ENCODE measurements at places on chromosomes 16 and 17.

DNA sequence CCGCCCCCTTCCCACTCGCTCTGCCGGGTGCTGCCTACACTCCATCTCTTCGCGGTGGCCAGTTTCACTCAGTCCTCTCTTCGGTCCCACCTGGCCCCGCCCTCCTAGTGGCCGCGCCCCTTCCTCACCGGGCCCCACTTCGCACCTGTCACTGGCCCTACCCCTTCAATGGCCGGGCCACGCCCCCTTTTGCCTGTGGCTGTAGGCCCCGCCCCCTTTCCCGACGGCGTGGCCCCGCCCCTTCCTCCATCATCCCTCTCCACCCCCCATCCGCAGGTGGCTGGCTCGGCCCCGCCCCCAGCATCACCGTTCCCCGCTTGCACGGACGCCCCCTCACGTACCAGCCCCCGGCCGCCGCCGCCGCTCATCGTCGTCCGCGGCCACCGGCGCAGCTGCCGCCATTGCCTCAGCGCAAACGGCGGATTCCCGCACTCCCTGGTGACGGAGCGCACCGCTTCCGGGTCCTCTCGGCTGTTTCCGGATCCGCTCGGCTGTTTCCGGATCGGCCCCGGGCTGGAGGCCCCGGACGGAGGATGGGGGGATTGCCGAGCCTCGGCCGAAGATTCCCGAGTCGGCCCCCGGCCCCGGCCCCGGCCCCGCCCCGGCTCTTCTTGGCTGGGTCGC lies at the start of gene RABEP2:
TSS of gene RABEP2 (minus strand) at position 477 of the 624 bp plus-strand sequence. CDS start at position 402, 75 bp downstream.
- DNase-seq, result peak; percentile 97

DNA sequence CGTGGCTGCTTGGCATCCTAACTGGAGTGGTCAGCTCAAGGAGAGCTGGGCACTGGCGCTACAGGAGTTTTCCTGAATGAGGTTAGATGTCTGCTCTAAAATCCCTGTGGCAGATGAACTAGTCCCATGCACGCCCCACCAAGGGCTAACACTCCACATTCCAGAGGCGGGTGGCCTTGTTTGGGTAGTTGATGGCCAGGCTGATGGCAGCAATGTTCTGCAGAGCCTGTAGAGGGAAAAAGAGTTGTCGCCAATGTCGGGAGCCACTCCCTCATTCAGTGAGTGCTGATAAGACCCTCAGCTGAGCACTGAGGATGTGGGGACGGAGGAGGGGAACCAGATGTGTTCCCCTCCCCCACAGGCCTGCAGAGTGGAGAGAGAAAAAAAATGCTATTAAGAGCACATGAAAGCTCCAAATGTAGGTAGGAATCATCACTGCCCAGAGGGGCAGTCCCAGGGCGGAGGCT lies 42.5 kb upstream of the ATP2A3 start:
- DNase-seq, result no peak

DNA sequence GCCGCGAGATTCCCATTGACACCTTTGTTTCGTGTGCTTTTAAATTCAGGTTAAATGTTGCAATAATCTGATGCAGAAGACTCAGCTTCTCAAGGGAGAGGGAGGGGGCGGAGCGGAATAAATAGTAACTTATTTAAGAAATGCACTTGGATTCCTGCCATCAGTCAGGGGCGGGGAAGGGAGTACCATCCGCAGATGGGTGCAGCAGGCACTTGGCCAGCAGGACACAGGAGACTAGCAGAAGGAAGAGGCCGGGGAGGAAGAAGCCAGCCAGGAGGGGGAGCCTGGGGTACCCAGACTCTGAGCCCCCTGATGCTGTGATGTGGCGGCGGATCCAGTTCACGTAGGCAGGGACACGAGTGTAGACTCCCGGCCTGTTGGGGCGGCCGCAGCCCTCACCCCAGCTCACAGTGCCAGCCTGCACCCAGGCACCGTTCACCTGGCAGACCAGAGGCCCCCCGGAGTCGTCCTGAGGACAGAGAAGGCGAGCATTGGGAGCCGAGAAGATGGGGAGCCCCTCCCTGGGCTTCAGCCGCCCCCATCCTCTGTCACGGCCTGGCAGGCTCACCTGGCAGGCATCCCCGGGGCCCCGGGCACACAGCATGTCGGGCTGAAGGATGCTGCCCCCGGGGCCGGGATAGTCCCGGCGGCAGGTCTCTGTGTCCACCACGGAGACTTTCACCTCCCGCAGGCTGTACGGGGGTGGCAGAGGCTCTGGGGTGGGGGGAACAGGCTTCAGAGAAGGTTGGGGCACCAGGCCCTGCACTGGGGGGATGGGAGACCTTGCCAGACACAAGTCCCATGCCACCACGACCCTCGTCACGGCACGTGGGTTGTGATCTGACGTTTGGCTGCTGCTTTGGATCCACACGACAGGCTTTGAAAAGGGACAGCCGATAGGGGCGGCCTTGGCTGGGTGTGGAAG lies 3.2 kb downstream of the TPSG1 start:
- no peak for DNase-seq

- no peak for DNase-seq
Measured at GRCh38 chr17:4896332-4897197, 2.8 kb upstream of the C17orf107 start.
